ENCODE measurements at places on chromosomes 11 and 22. TPM values are rescaled to one million over a fixed set of nuclear protein-coding genes. Genes with fewer than 3 reads are reported as not detected.

GRCh38 chr11:12249590-12250260 is 127.6 kb upstream of the PARVA start:
- no peak for DNase-seq

- DNase-seq, result no peak
These were observed 5.9 kb downstream of the FHIP1B start for GRCh38 chr11:6228520-6228919.

DNA sequence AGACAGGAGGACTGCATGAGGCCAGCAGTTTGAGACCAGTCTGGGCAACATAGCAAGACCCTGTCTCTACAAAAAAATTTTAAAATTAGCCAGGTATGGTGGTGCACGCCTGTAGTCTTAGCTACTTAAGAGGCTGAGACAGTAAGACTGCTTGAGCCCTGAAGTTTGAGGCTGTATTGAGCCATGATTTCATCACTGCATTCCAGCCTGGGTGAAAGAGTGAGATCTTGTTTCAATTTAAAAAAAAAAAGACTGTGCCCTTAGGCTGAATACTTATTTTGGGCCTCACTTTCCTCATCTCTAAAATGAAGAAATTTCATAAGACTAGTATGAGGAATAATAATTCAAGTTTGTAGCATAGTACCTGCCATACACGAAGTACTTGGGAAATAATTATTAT is 6.9 kb downstream of the AQP11 start:
- DNase-seq, result no peak

The C1QTNF5 gene
- total RNA-seq, result not detected

- peak; percentile 89 for DNase-seq
These were observed 17.0 kb upstream of the IL2RB start for GRCh38 chr22:37166675-37167066.

DNA sequence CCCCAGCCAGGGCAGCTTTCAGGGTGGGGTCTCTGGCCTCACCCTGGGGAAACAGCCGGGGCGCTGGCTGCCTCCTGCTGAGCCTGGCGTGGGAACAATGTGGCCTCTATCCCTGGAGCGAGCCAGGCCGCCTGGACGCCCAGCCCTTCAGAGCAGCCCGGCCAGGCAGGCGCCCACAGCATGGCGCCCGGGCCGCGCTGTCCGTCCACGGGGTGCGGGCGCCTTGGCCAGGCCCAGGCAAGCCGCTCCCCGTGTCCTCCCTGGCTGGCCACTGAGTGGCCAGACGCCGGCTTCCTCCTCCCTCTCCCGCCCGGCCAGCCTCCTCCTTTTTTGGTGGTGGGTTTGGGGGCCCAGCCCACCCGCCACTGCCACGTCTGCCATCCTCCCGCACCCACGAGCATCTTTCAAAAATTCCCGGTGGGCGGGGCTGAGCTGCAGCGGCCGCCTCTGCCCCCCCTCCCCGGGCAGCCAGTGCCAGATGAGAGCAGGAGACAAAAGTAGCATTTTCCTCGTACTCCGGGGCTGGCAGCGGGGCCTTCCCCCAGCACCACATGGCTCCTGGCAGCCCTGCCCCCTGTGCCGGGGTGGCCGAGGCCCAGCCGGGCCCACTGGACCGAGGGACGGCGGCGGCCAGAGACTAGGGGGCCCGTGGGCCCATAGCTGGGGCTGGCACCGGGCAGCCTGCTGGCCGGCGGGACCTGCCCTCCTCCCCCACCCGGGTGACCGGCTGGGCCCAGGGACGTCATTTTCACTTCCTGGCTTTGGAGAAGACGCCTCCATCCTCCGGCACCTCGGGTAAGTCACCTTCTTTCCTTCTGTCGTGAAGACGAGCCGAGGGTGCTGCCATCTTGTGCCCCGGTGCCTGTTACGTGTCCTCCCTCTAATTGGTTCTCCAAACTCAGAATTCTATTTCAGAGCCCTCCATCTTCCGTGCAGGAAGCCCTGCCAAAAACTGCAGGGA is 70.2 kb upstream of the PPARA start:
- no peak for DNase-seq

GRCh38 chr22:49266561-49267519 is 560.8 kb downstream of the BRD1 start:
- no peak for DNase-seq

The ELP4 gene
- total RNA-seq, result 22.7 TPM

GRCh38 chr11:94802501-94802900 is 34.3 kb downstream of the AMOTL1 start:
- DNase-seq, result no peak

DNA sequence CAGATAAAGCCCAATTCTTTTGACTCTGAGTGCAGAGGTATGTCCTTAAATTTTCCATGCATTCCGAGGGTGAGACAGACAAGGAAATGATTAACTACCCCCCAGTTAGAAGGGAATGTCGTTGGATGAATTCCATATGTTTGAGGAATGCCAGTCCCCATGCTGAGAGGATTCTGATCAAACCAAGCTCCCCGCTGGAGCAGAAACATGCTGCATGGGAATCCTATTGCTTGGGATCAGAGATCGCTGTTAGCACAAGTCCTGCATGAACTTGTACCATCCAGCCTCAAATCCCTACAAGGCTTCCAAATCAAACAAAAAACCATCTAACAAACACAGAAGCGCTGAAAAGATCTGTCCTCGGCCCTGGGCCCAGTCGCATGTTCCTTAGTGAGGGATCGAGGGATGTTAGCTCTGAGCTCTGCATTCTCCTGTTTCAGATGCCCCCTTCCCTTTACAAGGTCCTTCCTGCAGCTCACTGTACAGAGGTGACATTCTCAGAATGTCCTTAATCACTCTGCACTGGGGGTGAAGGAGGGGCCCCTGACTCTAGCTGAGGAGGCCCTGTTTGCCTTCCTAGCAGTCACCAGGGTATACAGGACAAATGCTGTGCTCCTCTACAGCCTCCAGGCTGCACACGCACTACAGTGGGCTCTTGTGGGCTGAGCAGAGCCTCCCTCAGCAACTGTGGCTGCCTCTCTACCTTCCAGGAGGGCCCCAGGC is 353.4 kb downstream of the TENM4 start:
- no peak for DNase-seq

- no peak for DNase-seq
These were observed 55.1 kb upstream of the GRK3 start for GRCh38 chr22:25509374-25509791.

The EPS8L2 gene
- 11.4 TPM for total RNA-seq

DNA sequence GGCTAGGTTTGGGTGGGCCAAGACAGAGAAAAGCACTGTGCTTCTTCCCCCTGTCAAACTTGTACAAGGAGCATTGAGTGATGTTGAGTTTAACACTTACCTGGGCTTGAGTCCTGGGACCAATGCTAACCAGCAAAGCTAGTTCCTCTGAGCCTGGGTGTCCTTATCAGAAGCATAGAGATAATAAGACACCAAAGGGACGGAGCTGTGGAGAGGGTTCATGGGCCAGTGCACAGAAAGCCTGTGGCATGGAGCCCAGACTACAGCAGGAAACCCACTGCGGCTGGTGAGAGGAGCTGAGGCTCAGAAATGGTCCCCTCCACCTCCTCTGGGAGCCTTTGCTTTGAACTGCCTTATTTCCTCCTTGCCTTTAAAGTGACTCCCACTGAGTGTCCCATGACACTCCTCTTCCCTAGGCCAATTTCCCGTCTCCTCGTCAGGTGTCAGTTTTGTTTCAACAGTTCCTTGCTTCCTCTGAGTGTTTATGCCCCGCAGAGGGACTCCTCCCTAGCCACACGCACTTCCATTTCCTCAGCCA is 9.4 kb downstream of the SLCO2B1 start:
- DNase-seq, result no peak

The DTX4 gene
- total RNA-seq, result 0.70 TPM

- DNase-seq, result no peak
These were observed 78.7 kb downstream of the PIWIL3 start for GRCh38 chr22:24695561-24696511.

GRCh38 chr11:106983991-106984390 is 34.3 kb downstream of the GUCY1A2 start:
- no peak for DNase-seq

GRCh38 chr22:19983741-19984140 is 32.9 kb downstream of the ARVCF start:
- DNase-seq, result no peak

The ACP2 gene
- 12.8 TPM for total RNA-seq

The NXPE4 gene
- total RNA-seq, result not detected

The DNAJB13 gene
- total RNA-seq, result 0.53 TPM

- no peak for DNase-seq
These were observed 543 bp upstream of the AP2A2 start for GRCh38 chr11:925158-925495.

DNA sequence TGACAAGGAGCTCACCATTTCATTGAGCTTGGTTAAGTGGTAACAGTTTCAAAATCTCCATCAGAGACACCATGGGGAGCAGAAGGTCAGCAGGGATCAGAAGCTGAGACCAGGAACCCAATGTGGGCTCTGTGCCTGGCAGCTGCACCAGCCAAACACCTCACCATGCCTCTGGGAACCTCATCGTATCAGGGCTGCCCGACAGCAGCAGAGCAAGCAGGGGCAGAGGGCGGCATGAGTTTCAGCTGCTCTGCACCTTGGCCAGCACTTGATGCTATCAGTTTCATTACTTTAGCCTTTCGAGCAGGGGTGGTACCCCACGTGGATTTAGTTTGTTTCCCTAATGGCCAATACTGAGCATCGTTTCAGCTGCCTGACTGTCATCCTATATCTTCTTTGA is 77.8 kb downstream of the DGCR2 start:
- no peak for DNase-seq

DNA sequence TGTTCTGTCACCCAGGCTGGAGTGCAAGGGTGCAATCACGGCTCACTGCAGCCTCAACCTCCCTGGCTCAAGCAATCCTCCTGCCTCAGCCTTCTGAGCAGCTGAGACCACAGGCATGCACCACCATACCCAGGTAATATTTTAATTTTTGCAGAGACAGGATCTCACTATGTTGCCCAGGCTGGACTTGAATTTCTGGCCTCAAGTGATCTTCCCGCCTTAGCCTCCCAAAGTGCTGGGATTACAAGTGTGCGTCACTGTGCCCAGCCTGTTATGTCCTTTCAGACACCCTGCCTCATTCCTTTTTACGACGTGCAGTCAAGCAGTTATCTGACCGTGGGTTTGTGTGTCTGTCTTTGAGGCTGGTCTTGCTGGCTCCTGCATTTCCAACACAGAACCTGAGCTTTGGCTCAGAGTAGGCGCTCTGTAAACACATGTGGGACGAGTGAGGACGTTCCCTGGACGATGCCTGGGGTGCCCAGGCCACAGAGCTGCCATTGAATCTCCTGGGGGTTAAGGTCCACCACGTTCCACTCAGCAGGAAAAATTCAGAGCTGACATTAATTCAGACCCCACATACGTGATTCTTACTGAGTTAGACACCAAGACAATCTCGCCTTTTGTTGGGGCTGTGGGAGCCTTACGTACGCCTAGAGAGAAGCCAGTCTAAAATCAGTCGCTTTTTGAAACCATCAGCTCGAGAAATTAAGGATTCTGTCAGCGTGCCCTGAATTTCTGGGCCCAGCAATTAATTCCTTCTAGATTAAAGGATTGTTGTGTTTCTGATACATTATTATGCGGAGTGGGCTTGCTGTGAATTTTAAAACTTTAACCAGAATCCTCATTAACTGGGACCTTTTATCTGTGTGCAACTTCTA is 21.5 kb upstream of the EMID1 start:
- no peak for DNase-seq

DNA sequence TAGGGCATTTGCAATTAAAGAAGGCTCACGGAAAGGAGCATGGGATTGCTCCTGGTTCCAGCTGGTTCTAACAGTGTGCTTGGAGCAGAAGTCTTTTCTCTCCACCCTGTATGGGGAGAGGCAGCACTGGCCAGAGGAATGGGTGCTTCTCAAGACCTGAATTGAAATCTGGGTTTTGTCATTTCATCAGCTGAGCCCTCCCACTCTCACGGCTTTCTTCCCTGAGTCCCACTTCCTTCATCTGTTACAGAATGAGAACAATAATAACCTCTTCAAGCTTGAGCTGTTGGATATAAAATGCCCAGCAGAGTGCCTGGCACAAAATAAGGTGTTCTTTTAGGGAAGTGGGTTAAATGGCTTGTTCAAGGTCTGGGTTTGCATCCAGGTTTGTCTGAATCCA is 17.2 kb downstream of the CNTF start:
- DNase-seq, result no peak

DNA sequence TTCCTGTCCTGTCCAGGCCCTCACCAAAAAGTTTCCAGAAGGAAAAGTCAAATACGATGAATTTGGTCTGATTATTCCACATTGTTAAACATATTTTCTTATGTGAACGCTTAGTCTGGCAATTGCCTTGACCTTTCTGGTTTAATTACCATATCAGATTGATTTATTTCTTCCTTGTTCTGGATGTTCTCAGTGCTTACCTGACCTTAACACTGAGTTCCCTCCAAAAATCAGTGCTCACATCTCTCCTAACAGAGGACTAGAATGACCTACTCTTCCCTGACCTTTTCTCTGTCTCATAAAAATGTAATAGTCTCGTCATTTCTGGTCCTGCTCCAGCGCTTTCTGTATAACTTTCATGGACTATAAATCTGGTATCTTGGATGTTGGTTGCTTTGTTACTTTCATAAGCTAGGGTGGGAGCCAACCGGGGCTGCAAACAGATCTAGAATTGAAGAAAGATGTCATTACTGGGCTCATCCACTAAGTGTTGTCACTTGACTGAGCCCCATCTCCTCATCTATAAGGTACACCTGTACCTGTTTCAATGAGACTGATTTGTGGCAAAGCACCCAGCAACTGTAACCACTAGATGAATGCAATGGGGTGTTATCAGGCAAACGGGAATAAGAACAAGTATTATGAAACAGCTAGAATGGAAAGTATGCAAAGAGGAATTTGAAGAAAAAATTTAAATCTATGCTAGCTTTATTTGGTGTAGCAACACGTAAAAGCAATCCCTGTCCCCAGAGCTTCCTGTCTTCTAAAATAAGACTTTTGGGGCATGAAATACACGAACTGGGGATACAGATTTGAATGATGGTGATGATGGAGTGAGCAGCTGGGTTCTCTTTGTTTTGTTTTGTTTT is 2.4 kb downstream of the FADS2 start:
- no peak for DNase-seq

- DNase-seq, result no peak
These were observed 60.0 kb downstream of the DKK3 start for GRCh38 chr11:11948242-11948947.

GRCh38 chr11:111089759-111090158 is 155.8 kb upstream of the POU2AF2 start:
- no peak for DNase-seq

The GPHA2 gene
- 0.58 TPM for total RNA-seq

- no peak for DNase-seq
These were observed 547.0 kb downstream of the TBC1D22A start for GRCh38 chr22:47309476-47309875.

- DNase-seq, result no peak
These were observed 19.7 kb upstream of the CTTN start for GRCh38 chr11:70378506-70379134.

- DNase-seq, result no peak
These were observed 23.6 kb upstream of the ME3 start for GRCh38 chr11:86696004-86696403.

DNA sequence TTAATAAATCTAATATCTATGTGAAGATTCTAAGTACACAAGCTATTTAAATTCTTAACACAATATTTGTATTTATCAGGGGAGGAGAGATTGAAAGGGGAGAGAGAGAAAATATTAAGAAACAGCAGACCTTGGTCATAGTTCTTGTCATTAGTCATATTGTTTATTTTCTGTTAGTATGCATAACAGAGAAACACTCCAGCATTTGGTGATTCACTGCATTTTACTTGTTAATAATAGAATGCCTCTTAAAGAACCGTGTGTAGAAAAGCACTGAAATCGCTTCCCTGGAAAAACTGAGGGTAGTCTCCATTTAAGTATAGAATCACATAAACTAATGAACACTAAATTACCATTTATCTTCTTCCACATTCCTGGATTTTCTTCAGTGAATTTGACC is 122.7 kb upstream of the TRPC6 start:
- no peak for DNase-seq

The CHRDL2 gene
- not detected for total RNA-seq
